ENCODE measurements at places on chromosomes 5 and 9.

DNA sequence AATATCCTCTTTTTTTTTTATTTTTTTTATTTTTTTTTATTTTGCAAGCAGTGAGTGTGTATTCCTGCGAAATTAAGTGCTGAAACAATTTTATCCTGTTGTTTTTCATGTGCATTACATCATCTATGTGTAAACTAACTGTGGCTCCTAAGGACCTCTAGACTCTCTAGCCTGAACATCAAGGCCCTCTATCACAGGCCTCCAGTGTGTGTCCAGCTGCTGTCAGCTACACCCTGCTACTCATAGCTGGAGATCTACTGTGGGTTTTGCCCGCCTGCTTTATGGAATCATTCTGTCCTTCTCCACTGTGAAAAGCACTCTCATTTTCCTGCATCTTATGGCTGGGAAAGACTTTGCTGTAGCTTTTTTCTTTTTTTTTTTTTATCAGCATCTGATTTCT lies 157.8 kb downstream of the KCTD16 start:
- no peak for DNase-seq

- DNase-seq: peak; percentile 61
Measured at GRCh38 chr5:7927466-7928375, 58.8 kb downstream of the MTRR start.

DNA sequence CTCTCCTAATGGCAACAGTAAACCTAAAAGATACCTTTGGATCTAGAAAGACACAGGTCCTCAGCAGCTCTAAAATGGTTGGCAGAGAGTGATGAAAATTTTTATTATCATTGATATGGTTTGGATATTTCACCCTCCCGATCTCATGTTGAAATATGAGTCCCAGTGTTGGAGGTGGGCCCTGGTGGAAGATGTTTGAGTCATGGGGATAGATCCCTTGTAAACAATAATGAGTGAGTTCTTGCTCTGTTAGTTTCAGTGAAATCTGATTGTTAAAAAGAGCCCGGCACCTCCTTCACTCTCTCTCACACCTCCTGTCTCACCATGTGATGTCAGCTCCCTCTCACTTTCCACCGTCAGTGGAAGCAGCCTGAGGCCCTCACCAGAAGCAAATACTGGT lies 117.7 kb downstream of the FRMD3 start:
- DNase-seq: no peak

GRCh38 chr5:129031886-129032683 lies 62.5 kb upstream of the ISOC1 start:
- no peak for DNase-seq

- DNase-seq: no peak
Measured at GRCh38 chr5:37184748-37185364, 64.3 kb downstream of the CPLANE1 start.

GRCh38 chr5:101977729-101978345 lies 318.2 kb downstream of the SLCO4C1 start:
- no peak for DNase-seq

GRCh38 chr5:173962436-173962972 lies 26.5 kb upstream of the C5orf47 start:
- no peak for DNase-seq

DNA sequence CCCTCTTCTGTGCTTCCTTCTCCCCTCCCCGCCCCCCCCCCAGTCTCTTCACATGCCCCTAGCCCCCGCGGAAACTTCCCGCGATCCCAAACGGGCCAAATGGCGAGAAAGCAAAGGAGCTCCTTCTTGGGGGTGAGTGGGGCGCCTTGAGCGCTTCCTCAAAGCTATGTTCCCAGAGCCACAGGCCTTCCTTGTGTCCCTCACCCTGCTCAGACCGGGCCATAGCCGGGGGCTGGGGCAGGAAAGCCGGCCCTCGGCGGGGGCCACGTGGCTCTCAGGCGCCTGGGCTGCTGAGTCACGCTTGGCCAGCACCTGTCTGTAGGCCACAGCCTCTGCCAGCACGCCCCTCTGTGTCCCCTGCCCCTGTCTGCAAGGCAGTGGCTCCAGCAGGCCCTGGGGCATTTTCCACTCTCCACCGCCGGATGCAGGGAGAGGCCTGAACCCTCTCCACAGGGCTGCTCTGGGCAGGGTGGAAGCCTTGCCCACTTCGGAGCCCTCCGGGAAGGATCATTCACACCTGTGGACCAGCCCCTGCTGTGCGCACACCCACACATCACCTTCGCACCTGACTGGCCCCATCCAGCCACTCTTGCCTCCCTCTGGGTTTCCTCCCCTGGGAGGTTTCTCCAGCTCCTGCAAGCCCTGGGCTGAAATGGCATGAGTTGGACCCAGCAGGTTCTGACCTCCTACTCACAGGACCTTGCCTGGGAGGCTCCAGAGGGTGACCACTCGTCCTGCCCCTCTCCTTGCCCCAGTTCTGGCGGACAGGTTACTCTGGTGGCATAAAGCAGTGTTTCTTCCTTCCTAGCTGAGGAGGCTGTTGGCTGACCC lies 1.2 kb upstream of the SQSTM1 start:
- DNase-seq: peak; percentile 49

- DNase-seq: peak; percentile 22
Measured at GRCh38 chr5:129459777-129460671, at the start of gene ADAMTS19. TSS of gene ADAMTS19 (plus strand) at chr5:129460298. CDS start at chr5:129460392, 94 bp downstream.

DNA sequence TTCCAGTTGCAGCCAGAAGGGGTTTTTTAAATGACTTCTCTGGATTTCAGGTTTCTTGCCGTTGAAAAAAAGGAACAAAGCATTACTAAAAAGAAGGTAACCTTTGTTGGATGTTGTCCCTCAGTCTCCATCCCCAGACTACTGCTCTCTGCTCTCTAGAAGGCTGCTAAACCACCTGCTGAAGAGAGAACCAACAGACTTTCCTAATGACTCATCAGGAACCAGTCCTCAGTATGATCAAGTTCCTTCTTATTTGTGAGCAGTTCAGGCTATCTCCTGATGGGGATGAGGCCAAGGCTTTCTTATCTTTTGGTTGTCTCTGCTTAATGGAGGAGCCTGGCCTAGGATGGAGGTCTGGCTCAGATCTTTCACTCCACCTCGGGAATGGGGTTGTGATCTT lies 4.1 kb downstream of the KIF4B start:
- no peak for DNase-seq

- DNase-seq: no peak
Measured at GRCh38 chr5:168328814-168329213, 37.4 kb downstream of the WWC1 start.

DNA sequence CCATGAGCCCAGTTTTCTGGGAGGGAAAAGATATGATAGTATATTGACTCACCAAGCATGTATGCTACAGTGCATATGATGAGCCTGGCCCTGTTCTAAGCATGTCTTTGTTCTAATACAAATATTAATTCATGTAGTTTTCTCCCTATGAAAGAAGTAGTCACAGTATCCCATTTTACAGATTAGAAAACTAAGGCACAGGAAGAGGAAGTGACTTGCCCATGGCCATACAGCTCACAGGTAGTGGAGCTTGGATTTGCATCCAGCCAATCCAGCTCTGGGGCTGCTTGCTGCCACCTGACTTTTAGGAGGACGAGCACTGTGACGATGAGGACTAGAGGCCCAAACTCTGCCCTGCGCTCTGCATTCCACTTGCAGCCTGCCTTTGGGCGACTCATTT lies 76.4 kb downstream of the AK8 start:
- no peak for DNase-seq

- no peak for DNase-seq
Measured at GRCh38 chr9:126667190-126668055, 53.7 kb downstream of the LMX1B start.

DNA sequence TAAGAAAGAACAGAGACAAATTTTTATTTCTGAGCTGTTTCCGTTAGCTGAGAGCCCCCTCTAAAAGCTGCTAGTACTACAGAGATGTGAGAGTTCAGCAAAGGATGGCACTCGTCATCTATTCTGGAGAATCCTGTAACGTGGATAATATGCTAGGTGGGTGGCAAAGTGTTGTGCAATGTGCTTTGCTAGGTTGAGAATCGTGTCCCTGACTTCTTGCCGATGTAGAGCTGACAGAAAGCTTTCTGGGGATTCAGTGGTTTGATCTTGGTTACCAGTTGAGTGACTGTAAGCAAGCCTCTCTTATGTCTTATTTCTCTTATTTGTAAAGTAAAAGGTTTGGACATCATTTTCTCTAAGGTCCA lies 298.3 kb upstream of the ACTBL2 start:
- DNase-seq: no peak

DNA sequence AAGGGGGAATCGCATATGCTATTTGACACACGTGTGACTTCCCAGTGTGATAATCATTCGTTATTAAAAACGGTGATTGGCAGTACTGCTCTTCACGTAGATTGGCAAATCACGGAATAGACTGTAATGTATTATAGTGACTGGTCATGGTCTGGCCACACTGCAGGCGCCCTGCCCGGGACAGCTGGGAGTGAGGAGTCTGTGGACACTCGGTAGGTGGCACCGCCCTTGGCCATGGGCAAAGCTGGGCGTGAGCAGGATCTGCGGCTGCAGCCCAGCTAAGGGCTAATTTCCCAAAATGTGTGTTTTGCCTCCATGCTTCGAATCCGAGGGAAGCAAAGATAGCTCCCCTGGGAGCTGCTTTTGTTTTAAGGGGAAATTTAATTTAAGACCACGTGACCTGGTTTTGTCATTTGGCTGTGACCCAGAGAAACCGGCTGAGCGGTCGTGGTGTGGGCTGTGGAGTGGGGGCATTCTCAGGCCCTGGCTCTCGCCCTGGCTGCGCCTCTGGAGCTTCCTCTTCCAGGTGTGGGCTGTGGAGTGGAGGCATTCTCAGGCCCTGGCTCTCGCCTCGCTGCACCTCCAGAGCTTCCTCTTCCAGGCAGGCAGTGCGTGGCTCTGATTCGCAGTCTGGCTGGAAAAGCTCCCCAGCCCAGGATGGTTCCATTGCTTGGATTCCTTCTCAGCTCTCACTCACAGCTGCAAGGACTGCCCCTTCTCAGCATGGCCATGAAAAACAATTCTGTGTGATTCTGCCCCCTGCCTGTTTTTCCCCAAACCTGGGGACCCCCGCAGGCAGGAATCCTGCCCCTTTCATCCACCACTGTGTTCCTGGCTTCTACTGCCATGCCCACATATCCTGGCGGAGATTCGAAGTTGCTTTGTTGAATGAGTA lies 131.1 kb downstream of the OLFM1 start:
- no peak for DNase-seq

DNA sequence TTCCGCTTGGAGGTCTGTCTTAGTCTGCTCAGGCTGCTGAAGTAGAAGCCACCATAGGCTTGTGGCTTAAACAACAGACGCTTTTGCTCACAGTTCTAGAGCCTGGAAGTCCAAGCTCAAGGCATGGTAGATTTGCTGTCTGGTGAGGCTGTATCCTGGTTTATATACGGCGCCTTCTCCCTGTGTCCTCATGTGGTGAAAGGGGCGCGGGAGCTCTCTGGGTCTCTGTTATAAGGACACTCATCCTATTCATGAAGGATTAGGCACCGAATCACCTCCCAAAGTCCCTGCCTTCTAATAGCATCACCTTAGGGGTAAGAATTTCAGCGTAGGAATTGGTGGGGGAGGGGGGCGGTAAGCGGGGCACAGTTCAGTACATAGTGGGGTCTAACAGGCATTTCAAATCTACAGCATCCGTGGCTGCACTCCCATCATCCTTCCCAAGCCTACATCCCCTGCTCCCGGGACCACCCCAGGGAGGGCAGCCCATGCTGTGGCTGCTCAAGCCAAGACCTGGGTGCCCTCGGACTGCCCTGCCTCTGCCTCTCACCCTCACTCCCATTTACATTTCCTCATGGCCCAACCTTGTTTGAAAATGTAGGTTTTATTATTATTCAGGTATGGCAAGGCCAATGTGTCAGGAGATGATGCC lies 15.1 kb upstream of the LPCAT1 start:
- DNase-seq: no peak

- DNase-seq: peak; percentile 7
Measured at GRCh38 chr5:171858303-171858702, 72.7 kb downstream of the SMIM23 start.

- no peak for DNase-seq
Measured at GRCh38 chr5:90037646-90038045, 371.9 kb downstream of the CETN3 start.

- DNase-seq: peak; percentile 28
Measured at GRCh38 chr5:56323505-56323904, 90.4 kb upstream of the ANKRD55 start.

GRCh38 chr9:23555851-23556250 lies 270.2 kb downstream of the ELAVL2 start:
- no peak for DNase-seq

GRCh38 chr5:1151316-1151715 lies 39.5 kb upstream of the SLC12A7 start:
- DNase-seq: no peak

DNA sequence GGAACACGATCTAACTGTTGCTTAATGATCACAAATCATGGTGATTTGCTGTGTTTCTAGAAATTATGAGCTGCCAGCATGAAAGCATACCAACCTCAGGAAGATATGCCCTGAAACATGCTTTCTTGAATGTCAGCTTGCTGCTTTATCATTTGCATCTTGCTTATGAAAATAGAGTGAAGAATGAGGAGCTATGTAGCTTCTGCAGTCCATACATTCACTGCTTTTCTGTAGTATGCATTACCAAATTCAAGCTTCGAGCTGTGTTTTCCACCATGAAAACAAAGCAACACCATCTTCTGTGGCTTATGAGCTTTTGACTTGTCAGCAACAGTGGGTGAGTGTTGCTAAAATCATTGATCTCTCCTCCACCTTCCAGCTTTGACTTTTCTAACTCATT lies 16.5 kb downstream of the F2RL2 start:
- DNase-seq: no peak

DNA sequence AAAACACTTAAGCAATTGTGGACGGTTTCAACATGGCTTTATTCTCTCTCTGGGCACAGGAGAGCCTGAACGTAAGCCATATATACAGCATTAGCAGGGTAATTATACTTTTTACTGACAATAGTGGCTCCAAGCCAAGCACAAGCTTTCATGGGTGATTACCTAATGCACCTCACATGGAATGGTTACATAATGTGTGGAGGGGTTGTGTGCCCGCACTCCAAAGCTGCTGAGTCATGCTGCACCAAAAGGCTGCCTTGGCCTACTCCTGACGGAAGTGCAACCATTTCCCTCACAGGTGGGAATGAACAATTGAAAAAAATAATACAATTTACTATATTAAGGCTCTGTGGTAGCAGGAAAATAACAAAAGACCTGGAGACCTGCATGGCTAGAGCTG lies 86.5 kb upstream of the ATP10B start:
- DNase-seq: no peak

All from activated CD4-positive, alpha-beta T cell treated with anti-CD3 and anti-CD28 coated beads, Interleukin-2, amount 50 U/mL, for 48 hours (primary cell).